NCI-H2171 treated with DMSO at 0.1 percent for 48 hours (cell line): ENCODE measurements at places on chromosomes 2 and 18.

DNA sequence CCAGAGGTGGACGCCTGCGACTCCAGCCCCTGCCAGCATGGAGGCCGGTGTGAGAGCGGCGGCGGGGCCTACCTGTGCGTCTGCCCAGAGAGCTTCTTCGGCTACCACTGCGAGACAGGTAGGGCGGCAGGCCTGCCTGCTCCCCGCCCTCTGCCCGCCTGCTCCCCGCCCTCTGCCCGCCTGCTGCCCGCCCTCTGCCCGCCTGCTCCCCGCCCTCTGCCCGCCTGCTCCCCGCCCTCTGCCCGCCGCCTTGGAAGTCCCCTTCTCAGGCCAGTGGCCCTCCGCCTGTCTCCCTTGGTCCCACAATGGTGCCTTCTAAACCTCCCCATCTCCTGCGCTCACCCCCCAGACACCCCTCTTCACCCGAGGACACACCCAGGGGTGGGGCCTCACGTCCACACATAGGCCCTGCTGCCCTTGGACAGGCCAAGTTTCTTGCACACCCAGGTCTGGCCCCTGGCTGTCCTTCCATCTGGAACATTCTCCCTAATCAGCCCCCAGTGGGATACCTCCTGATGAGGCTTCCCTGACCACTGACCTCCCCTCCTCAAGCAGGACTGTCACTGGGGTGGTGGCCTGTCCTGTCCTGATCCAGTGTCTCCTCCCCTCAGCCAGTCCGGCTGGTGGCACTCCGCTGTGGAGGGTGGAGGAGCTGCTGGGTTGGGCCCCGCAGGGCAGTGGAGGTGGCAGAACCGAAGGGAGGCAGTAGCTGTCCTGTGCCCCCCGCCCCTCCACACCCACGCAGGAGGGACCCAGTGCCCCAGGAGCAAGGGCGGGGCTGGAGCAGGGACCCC, 37.9 kb downstream of the MTERF4 start:
- DNase-seq = peak; percentile 21

DNA sequence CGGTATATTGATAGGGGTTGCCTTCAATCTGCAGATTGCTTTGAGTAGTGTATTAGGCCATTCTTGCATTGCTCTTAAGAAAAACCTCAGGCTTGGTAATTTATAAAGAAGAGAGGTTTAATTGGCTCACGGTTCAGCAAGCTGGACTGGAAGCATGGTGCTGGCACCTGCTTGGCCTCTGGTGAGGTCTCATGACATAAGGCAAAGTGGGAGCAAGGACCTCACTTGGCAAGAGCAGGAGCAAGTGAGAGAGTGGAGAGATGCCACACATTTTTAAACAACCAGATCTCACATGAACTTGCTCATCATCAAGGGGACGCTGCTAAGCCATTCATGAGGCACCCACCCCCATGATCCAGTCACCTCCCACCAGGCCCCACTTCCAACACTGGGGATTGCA, 4.9 kb downstream of the MAP3K2 start:
- DNase-seq = no peak

DNA sequence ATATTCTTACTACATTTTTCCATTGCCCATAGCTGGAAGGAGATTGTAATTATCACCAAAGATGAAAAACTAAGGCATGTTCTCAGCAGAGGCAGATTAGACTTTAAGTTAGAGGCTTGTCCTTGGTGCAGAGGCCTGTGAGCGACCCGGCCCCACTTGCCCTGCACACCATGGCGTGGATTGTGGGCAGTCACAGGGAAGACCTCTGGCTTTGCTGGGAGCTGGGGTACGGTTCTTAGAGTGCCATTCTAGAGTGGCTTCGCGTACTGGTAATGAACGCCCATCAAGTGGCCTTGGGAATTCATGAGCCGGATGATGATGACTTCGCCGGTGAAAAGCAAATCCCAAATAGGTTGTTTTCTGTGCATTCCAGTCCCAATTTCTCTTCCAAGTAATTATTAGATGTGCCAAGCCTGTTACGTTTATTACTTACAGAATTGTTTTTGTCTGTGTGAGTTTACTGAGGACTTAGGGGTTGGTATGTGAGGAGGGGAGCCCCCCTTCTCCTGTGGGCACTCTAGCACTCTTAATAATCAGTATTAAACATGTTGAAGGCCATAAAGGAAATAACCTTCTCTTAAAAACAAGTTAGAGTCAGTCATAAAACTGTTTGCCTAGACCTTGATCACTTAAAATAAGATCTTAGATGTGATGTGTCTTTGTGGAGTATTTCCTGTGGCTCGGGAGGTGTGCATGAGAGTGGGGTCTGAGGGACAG, 90.6 kb downstream of the LDLRAD4 start:
- no peak for DNase-seq

DNA sequence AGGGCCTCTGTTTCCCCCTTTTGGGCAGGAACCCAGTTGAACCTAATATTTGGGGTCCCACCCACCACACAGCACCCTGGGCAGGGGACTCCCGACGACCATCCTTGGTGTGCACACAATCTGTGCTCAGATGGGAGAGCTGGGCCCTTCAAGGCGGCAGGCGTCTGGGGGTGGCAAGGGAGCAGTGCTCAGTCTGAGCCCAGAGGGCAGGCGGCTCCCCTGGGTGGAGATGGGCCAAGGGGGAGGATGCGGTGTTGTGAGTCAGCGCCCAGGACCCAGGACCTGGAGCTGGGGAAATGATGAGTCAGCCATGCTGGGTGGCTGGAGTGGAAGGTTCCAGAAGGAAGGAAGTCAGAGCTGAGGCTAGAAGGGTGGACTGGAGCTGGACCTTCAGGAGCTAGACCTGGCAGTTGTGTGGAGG, 3.8 kb downstream of the PROM2 start:
- DNase-seq = no peak

DNA sequence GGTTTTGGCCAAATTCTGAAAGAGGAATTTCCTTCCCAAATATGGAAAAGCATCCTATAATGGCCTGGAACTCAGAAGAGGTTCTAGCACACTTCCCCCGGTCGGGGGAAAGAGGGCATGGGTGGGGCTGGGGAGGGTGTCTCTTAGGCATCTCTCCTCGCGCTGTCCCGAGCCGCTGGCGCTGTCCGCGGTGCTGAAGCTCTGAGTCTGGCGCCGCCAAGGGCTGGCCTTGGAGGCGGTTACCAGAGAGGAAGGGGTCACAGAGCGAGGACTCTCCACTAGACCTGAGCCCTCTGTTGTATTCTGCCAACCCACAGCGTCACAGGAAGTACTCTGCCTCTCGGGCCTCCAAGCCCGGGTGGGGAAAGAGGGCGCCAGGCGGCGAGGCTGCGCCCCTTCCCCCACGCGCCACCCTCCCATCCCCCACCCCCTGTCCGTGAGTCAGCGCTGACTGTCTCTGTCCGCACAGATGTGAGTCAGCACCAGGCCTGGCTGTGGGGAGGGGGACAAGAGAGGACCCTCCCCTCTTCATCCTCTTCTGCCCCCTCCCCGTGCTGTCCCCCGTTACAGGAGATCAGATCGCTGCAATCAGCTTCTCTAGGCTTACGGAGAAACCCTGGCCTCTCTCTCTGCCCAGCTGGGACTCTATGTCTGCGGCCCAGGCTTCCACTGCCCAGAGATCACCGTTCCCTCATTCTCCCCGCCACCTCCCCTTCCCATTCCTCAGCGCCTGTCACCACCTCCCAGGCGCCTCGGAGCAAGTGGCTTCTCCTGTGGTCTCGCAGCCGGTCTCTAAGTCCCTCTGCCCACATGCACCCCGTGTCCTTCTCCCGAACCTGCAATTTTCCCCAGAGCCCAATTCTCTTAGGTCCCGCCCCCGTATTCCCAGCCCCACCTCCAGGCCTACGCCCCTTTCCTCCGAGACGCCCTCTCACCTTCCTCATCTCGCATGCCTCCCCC, 779 bp downstream of the PTPRN start:
- no peak for DNase-seq
